ENCODE measurements at places on chromosomes 11 and 22.

DNA sequence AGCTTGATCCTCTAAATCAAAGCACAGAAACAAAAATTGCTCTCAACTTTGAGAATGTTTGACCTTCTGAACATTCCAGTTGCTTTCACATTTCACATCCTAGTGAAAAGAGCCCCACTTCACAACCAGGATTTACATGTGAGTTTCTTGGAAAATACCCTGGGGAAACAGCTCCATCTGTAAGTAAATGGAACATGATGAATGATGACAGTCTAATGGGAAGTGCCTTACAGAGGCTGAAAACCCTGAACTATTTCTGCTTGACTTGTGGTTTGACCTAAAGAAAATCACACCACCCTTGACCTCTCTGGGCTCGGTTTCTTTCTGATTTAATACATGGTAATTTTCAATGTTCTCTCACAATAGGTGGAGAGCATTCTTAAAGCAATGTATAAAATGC, 499.4 kb upstream of the API5 start:
- no peak for DNase-seq

DNA sequence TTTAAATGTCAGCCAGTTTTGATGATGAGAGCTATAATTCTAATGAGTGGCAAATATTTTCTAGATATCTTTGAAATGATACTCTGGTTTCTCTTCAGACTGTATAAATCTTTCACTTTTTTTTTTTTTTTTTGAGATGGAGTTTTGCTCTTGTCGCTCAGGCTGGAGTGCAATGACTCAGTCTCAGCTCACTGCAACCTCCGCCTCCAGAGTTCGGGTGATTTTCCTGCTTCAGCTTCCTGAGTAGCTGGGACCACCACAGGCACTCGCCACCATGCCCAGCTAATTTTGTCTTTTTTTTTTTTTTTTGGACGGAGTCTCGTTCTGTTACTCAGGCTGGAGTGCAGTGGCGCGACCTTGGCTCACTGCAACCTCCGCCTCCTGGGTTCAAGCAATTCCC, 113.6 kb downstream of the TEAD1 start:
- no peak for DNase-seq

- no peak for DNase-seq
These were observed 2.9 kb downstream of the TPCN2 start for GRCh38 chr11:69051381-69052342.

DNA sequence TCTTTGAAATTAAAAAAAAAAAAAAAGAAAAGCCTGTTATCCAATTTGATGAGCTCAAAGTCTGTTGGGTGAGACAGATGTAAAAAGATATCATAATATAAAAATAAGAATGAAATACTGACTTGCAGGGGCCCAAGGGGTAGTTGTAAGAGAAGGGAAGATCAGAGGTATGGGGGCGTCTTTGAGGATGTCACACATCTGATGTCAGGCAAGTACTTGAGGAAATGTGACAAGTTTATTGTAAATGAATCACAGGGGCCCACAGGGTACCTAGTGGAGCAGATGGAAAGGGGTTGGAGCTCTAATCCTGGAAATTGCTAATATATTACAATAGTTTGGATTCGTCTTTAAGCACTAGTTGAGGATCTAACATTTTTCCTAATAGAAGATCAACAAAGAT, 131.6 kb downstream of the MAML2 start:
- DNase-seq: no peak

GRCh38 chr11:45771566-45772448, 33.1 kb upstream of the SLC35C1 start:
- DNase-seq: peak; percentile 79

- no peak for DNase-seq
These were observed 63.2 kb downstream of the SHANK2 start for GRCh38 chr11:71188886-71189767.

- no peak for DNase-seq
These were observed 616.5 kb downstream of the BRD1 start for GRCh38 chr22:49211176-49211575.

DNA sequence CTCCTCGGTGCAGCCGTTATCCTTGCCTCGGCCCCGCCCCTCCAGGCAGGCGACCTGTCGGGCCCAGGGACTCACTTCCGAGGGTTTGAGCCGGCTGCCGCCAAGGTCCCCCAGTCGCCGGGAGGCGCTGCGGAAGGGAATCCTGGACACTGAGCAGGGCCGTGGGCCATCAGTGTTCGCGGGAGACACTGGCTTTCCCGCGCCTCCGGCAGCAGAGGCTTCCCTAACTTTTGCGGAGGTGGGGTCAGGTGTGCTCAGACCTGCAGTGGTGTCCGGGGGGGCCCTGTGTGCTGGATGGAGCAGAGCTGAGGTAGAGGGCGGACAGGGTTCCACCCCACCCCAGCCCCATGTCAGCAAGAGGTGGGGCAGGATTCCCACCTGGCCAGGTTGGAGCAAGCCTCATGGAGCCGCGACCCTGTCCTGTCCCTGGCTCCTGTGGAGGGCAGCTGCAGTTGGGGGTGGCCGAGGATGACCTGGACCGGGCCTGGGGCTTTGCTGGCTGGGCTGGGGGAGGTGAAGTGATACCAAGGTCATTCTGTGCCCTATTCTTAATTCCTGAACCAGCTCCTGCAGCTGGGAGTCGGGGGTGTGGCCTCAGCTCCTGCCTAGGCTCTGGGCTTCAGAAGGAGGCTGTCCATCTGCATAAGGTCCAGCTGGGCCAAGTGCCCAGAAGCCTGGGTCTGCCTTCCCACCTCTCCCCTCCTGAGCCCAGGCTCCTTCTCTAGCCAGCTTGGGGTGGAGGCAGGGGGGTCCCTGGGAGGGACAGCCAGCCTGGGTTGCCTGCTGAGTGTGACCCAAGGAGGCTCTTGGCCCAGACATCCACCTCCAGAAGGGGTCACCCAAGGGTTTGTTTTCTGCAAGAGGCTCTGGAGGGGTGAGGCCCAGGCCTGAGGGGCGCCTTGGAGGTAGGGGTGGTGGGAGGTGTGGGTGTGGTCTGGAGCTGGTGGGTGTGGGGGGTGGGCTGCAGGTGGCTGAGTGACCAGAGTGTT, 8.4 kb downstream of the TSPAN4 start:
- DNase-seq: no peak

Data from activated T-helper 9 cell treated with anti-CD3 and anti-CD28 coated beads, Interleukin-2, amount 50 U/mL, for 16 hours (primary cell).